ENCODE measurements at places on chromosomes 11 and 22.

DNA sequence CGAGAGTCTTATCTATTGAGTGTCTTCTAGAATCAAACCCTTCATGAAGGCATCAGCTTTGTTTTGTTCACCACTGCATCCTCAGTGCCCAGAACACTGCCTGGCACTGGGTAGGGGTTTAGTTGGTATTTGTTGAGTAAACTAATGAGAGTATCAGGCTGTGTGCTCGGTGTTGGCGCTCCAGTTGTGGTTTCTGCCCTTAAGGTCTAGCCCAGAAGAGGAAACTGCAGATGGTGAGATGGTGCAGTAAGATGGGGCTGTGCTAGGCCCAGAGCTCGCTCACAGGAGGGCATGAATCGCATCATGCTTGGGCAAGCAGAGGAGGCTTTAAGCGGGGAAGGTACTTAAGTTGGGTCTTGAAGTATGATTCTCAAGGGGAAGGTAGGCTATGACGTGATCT is 97.2 kb downstream of the FBXO7 start:
- DNase-seq = no peak

- no peak for DNase-seq
These were observed 20.8 kb upstream of the GAB2 start for GRCh38 chr11:78438298-78438975.

- no peak for DNase-seq
These were observed 40.5 kb downstream of the LRRC32 start for GRCh38 chr11:76629853-76630599.

GRCh38 chr11:75239531-75240290 is 863 bp upstream of the TPBGL start:
- no peak for DNase-seq

- no peak for DNase-seq
These were observed 41.7 kb downstream of the COMMD9 start for GRCh38 chr11:36247493-36247892.

- no peak for DNase-seq
These were observed 6.8 kb downstream of the OR51B2 start for GRCh38 chr11:5317292-5317691.

- DNase-seq = no peak
These were observed 24.0 kb upstream of the SC5D start for GRCh38 chr11:121268581-121268980.

DNA sequence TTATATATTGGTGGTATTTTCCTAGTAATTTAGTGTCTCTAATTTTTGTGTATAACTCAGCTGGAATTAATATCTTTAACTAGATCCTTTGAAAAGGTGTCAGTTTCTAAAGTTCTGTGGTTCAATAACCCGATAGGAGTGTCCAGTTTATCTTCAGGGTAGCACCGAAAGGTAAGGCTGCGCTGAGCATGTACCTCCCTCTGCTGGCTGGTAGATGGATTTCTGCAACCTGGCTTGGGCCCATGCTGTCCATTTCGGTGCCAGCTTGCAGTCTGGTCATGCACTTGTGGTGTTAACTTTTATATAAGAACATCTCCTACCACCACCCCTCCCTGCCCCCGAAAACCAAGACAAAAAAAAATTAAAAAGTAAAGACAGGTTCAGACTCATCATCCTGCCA is 24.7 kb downstream of the EXT2 start:
- DNase-seq = no peak

DNA sequence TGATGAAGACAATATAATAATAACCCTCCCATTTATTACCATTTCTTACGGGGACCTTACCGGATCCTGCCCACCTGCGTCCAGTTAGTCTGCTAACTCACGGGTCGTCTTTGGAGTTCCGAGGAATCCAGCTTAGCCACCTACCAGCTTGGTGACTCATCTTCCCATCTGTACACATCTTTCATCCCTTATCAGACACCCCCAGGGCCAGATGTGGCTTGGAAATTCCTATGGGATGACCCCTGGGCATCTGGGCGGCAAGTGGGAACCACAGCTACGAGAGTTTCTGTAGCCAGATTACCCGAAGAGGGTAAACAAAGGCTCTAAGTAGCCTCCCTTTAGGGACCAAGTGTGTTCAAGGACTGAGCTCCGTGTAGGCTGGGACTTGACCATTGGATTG is 12.8 kb upstream of the PRR5 start:
- no peak for DNase-seq

GRCh38 chr11:134038897-134039470 is 29.9 kb upstream of the JAM3 start:
- DNase-seq = no peak

DNA sequence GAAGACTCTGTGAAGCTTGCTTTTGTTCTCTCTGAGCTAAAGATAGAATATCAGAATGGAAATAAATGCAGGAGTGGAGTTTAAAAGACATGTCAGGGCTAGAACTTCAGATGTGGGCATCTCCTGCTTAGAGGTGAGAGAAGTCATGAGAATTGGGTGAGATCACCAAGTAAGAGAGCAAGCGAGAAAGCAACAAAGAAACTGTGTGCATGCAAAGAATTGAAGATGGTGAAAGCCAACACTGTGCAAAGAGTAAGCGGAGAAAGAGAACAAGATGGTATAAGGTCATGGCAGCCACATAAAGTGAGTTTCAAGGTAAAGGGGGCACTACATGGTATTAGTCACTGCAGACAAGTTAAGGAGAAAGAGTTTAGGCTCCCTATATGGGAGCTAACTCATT is 57.3 kb upstream of the SCUBE2 start:
- DNase-seq = no peak

GRCh38 chr11:34426766-34427185 is 12.0 kb upstream of the CAT start:
- DNase-seq = no peak

DNA sequence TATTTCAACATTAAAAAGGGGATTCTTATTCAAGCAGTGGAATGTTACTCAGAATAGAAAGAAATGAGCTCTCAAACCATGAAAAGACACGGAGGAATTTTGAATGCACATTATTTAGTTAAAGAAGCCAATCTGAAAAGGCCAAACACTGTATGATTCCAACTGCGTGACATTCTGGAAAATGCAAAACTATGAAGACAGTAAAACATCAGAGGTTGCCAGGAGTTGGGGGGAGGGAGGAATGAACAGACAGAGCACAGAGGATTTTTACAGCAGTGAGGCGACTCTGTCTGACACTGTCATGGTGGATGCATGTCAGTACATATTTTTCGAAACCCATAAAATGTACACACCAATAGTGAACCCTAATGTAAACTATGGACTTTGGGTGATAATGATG is 22.9 kb upstream of the THY1 start:
- peak; percentile 77 for DNase-seq

DNA sequence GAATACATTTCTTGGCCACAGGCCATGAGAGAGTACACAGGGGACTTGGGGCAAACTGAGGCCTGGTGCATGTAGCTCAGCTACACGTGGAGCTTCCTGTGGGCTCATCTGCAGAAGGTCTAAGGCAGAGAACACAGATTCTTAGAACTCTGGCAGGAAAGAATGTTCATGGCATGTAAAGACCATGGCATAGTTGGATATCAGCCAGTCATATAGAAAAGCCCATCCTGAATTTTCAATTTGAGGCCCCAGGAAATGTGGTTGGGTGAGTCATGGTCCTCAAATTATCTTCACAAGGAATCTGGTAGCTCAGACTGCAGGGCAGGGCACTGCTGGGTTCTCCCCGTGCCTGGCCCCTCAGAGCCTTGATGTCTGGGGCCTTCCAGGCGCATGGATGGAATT is 13.7 kb upstream of the ST3GAL4 start:
- DNase-seq = no peak

GRCh38 chr11:71566081-71566620 is 788 bp downstream of the KRTAP5-10 start:
- DNase-seq = no peak

DNA sequence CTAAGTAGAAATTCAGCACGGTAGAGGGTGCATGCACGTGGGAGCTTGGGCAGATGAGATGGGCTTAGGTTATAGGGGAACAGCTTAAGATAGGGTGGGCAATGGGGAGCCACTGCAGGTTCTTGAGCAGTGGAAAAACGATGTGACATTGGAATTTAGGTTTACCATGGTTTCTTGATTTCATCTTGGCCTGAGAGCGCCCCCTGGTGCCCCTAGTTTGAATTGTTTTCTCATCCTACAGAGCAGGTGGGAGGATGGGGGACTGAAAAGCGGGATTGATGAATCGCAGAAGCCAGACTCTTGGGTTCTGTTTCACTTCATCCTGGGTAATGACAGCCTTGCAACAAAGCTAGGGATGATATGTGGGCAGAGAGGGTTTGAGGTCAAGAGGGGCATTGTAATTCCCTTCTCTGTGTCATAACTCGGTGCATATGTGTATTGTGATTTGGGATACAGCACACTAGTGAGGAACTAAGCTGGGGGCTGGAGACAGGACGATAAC is 6.7 kb upstream of the MCAM start:
- DNase-seq = peak; percentile 96

GRCh38 chr11:47997063-47998053 is 17.0 kb downstream of the PTPRJ start:
- no peak for DNase-seq

- DNase-seq = no peak
These were observed 1.1 kb downstream of the HMGXB4 start for GRCh38 chr22:35258191-35258988.

DNA sequence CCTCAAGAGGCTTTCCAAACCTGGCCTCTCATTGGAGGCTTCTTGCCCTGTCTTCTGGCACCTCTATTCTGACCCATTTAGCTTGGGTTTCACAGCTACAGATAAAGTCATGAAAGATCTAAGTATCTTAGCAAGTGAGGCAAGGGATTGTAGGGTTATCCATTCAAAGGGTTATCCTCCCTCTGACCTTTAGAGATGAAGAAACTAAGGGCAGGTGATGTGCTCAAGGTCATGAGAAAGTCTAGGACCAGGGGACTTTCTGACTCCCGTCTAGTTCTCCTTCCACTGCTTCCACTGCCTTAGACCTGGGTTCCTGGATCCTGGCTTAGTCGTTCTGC is 7.2 kb downstream of the PHOX2A start:
- no peak for DNase-seq

- no peak for DNase-seq
These were observed 379.5 kb downstream of the ETS1 start for GRCh38 chr11:128207861-128208321.

DNA sequence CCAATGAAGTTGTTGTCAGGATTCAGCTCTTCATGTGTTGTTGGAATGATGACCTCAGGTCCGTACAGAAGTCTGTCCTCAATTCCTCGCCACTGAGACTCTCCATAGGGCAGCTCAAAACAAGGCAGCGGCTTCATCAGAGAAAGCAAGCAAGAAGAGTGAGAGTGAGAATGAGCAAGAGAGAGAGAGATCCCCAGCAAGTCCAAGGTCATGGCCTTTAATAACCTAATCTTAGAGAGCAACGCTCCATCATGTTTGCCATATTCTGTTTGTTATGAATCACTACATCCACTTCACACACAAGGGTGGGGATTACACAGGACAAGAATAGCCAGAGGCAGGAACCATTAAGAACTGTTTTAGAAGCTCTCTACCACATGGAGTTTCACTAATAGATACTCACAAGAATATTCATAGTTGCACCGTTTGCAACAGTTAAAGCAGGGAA is 23.3 kb upstream of the MMP7 start:
- DNase-seq = no peak

DNA sequence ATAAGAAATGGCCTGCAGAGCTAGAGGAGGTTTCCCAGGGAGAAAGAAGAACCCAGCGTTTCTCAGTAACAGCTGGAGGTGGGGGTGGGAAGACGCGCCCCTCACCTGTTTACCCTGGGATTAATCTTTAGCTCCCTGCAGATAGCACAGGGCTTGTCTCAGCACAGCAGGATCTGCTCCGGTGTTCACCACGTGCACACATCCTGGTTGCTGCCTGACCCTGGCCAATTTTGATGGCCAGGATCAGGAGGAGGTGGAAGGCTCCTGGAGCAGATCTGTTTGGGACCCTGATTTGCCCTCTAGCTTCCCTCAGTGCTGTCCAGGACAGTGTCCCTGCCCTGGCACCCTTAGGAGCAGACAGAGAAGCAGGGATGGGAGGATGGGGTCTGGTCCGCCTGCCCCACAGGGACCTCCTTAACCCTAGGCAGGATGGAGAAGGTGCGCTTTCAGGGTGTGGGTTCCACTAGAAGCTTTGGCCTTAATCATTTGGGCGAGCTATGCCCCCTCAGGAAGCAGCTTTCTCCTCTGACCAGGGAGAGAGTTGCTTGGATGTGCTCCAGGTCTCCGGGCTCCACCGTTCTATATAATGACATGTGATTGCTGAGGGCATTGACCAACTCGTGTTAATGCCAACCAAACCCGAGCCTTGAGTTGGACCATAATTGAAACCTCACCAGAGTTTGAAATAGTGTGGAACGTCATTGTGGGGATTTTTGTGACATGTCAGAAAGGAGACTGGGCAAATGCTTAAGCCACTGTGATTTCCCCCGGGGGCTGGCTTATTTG is 19.3 kb downstream of the UPB1 start:
- no peak for DNase-seq

GRCh38 chr11:43941257-43941994 is 1.0 kb upstream of the C11orf96 start:
- DNase-seq = no peak

DNA sequence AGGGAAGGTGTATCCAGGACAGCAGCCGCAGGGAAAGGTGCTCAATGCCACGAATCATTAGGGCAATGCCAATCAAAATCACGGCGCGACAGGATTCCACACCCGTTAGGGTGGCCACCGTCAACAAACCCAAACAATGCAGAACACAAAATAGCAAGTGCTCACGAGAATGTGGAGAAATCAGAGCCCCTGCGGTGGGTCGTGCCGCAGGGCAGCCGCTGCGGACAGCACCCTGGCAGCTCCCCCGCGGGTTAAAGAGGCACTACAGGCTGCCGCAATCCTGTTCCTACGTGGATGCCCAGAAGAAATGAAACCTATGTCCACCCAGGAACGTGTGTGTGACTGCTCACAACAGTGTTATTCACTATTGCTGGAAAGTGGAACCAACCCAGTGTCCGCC is 17.1 kb upstream of the TH start:
- no peak for DNase-seq

DNA sequence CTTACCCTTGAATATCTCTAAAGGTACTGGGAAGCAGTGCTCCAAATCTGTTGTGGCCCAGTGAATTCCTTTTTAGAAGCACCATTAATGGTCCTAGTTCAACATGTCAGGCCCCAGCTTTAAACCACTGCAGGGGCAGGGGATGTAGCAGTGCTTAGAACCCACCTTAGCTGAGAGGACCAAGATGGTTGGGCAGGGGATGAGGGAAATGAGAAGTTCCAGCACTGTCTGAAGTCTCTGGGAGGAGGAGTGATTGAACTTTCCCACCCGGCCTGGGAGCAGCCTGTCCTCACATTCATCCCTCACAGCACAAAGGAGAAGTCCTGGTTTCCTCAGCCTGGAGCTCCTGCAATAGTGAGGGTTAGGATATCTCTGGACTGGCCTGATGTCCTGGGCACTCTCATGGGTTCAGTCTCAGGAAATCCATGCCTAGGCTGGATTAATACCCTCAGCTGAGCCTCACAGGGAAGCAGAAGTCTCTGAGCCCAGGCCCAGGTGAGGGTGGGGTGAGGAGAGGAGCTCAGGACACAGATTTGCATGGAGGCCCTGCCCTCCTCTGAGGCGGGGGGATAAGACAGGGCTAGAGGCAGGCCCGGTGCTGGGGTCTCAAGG is 28.6 kb upstream of the PRAME start:
- no peak for DNase-seq
